ENCODE measurements at places on chromosomes 6 and 20. TPM values are rescaled to one million over a fixed set of nuclear protein-coding genes. Genes with fewer than 3 reads are reported as not detected.
A peak's percentile ranks its signal among the peaks of the same experiment; 100 is the strongest.

DNA sequence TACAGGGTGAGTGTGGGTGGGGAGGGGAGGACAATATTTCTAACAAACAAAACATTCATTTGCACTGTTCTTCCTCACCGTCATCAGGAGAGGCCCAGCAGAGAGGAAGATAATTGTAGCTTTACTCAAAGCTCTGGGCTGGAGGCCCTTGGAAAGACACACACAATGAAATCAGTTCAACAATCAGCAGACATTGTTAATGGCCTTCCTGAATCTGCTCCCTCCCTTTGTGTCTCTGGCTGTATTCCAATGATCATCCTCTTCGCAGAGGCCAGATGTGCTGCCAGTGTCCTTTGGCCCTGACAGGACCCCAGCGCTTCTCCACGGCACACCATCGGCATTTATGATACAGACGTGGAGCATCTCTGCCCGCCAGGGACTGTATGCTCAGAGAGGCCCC, 44.6 kb upstream of the LRFN2 start:
- H3K36me3 ChIP-seq: no peaks in the 10 kb centered on the region
- H3K27me3 ChIP-seq: no peaks in the 10 kb centered on the region
- no peak overlapping the region for H3K4me3 ChIP-seq
- no peak for DNase-seq
- no peaks in the 10 kb centered on the region for H3K4me1 ChIP-seq
- no peak overlapping the region for H3K27ac ChIP-seq

DNA sequence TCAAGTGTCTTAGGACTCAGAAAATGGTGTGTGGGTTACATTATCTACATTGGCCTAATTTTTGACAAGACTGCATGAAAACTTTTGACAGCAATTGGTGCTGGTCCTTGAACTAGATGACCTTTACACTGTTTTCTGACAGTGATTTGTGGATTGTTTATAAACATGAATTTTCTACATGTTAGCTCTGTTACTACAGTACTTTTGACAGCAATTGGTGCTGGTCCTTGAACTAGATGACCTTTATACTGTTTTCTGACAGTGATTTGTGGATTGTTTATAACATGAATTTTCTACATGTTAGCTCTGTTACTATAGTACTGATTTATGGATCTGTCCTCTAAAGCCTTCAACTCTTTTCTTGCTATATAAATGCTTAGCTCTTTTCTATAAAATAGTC, 16.7 kb downstream of the KCTD20 start:
- no peaks in the 10 kb centered on the region for H3K36me3 ChIP-seq
- H3K4me1 ChIP-seq: no peaks in the 10 kb centered on the region
- no peak for DNase-seq
- no peaks in the 10 kb centered on the region for H3K27me3 ChIP-seq

DNA sequence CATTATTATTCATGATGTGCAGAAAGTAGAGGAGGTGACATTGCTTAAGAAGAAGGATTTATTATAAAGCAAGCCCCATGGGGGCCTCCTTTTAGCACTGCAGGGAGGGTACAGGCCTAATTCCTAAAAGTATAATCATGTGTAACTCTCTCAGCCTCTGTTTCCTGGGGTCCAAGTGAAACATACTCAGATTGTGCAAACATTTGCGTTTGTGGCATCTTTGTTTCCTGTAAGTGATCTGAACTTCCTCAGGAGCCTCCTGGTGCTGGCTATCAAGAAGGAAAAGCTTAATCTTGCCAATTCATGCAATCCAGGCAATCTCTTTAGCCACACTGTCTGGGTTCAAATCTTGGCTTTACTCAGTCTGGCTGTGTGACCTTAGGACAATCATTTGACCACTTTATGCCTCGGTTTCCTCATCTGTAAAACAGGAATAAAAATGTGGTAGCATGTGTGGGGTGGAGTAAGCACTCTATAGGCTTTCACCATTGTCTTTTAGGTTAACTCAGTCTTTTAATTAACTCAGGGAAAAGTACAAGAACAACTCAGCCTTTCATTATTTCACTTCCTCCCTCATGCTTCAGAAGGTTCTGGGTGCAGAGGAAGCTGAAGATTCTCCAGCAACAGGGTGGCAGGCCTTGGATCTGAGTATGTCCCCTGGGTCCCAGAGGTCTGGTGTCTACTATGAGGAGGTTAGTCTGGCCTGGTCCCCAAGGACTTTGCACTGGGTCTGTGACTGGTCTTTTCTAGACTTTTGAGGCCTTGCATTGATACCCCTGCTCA, 831 bp upstream of the SIRPB2 start:
- H3K27me3 ChIP-seq: no peaks in the 10 kb centered on the region
- H3K4me1 ChIP-seq: no peaks in the 10 kb centered on the region
- no peak overlapping the region for H3K4me3 ChIP-seq
- H3K36me3 ChIP-seq: no peaks in the 10 kb centered on the region

GRCh38 chr20:1061484-1062221, 56.7 kb upstream of the PSMF1 start:
- H3K4me1 ChIP-seq: no peaks in the 10 kb centered on the region
- H3K27me3 ChIP-seq: no peaks in the 10 kb centered on the region
- DNase-seq: no peak
- no peak overlapping the region for H3K27ac ChIP-seq

GRCh38 chr20:9668381-9668780, 154.0 kb downstream of the LAMP5 start:
- H3K27me3 ChIP-seq: no peaks in the 10 kb centered on the region
- no peak for DNase-seq
- no peak overlapping the region for H3K27ac ChIP-seq
- H3K4me1 ChIP-seq: no peaks in the 10 kb centered on the region
- H3K4me3 ChIP-seq: no peak overlapping the region

GRCh38 chr20:4120921-4121321, 105.6 kb upstream of the RNF24 start:
- peaks cover 2% of the 10 kb centered on the region for H3K4me1 ChIP-seq
- DNase-seq: no peak
- no peak overlapping the region for H3K4me3 ChIP-seq
- no peaks in the 10 kb centered on the region for H3K27me3 ChIP-seq
- H3K36me3 ChIP-seq: no peaks in the 10 kb centered on the region

- H3K27ac ChIP-seq: no peak overlapping the region
- no peaks in the 10 kb centered on the region for H3K27me3 ChIP-seq
- no peak overlapping the region for H3K4me3 ChIP-seq
- H3K36me3 ChIP-seq: no peaks in the 10 kb centered on the region
- no peak for DNase-seq
- peaks cover 11% of the 10 kb centered on the region for H3K4me1 ChIP-seq
Observed at GRCh38 chr6:128438393-128438792, 82.0 kb downstream of the PTPRK start.

DNA sequence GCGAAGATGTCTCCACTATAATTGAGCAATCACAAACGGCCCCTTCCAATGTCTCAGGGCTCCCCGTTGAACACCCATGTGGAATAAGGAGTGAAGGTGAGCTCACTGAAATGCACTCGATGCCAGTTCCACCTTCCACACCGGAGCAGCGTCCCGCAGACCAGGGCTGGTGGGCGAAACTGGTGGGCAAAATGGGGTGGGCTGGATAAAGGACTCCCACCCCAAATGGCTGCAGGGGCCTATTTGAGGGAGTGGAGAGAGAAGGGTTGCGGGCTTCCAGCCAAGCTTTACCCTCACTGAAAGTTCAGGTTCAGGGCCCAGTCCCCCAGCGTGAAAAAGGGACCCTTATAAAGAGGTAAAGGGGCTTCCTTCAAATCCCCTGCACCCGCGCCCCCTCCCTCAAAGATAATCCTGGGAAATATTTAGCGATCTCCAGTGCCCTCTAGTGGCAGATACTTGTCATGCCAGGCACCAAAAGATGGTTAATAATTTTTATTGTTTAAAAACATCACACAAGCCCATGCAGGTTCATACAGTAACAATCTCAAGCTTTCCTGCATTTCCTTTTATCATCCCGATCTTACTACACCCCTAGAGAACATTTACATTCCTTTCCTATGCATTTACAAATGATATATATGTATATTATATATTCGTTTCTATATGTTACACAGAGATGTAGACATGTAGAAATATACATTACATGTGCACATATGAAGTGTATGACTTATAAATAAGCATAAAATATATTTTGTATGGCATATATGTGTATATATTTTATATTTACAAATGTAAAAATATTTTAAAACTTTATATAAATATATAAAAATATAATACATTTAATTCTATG, 58.2 kb upstream of the NKX2-2 start:
- H3K4me1 ChIP-seq: peaks cover 16% of the 10 kb centered on the region
- no peak for DNase-seq
- no peak overlapping the region for H3K4me3 ChIP-seq
- H3K27me3 ChIP-seq: no peaks in the 10 kb centered on the region

Gene VIP
- not detected for total RNA-seq

Gene RIPOR3
- total RNA-seq: 0.48 TPM

Gene SUMO4
- total RNA-seq: 1.5 TPM

- H3K27ac ChIP-seq: no peak overlapping the region
- H3K4me1 ChIP-seq: no peaks in the 10 kb centered on the region
- no peaks in the 10 kb centered on the region for H3K27me3 ChIP-seq
- H3K36me3 ChIP-seq: no peaks in the 10 kb centered on the region
- DNase-seq: no peak
- no peak overlapping the region for H3K4me3 ChIP-seq
Observed at GRCh38 chr6:166286839-166287271, 21.3 kb downstream of the PRR18 start.

Gene PPP1R16B
- total RNA-seq: 8.2 TPM

DNA sequence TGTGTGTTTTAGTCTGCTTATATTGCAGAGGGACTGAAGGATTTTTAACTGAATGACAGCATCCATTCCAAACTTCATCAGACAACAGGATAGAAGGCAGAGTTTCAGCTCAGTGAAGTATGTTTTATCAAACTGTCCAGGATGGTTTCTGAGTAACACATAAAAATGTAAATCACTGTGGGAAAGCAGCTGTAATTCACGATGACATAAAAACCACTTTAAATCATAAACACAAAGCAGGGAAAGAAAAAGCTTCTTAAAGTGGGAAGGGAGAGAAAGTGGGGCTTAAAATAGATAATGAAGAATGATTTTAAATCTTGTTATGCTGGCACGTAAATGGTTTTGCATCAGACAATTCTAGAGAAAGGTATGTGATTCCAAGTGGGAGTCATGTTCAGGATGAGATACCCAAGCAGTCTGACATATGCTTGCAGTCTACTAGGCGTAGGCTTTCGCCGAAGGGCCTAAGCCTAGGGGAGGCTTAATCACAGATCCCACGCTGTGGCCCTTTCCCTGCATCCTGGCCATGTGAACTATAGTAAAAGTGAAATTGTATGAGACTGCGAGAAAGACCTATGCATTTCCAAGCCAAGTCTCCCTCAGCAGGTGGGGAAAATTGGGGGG, 610.6 kb downstream of the PRKN start:
- H3K27ac ChIP-seq: no peak overlapping the region
- no peaks in the 10 kb centered on the region for H3K36me3 ChIP-seq
- no peak overlapping the region for H3K4me3 ChIP-seq

Gene MEP1A
- not detected for total RNA-seq

DNA sequence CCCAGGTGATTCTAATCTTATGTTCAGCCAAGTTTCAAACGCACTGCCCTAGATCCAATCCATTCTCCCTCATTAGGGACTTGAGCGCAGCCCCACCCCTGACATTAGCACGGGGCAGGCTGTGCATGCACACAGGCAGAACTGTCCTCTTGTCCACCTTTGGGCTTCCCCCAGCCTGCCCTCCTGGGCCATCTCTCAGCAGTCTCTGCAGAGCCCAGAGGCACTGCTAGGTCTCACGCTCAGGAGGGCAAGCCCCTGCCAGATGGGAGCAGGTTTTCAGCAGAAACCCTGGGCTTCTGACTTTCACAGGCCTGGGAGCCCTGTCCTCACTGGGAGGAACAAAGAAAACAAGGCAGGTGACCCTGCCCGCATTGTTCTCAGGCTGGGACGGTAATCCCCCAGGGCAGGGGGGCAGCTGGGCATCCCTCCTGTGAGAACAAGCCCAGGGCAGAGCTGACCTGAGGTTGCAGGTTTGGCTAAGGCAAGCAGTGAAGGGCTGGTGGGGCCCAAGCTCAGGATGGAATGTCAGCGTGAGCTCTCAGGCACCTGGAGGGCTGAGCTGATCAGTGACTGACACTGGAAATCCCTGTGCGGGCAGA, 24.5 kb downstream of the KCNK5 start:
- no peaks in the 10 kb centered on the region for H3K27me3 ChIP-seq
- H3K4me3 ChIP-seq: peak overlapping the region; percentile 1
- peak overlapping the region; percentile 10 for H3K27ac ChIP-seq
- DNase-seq: peak; percentile 85

- no peak overlapping the region for H3K4me3 ChIP-seq
- DNase-seq: no peak
- H3K27me3 ChIP-seq: no peaks in the 10 kb centered on the region
Observed at GRCh38 chr6:170135461-170135820, 155.4 kb downstream of the DLL1 start.

Gene RAET1L
- not detected for total RNA-seq

DNA sequence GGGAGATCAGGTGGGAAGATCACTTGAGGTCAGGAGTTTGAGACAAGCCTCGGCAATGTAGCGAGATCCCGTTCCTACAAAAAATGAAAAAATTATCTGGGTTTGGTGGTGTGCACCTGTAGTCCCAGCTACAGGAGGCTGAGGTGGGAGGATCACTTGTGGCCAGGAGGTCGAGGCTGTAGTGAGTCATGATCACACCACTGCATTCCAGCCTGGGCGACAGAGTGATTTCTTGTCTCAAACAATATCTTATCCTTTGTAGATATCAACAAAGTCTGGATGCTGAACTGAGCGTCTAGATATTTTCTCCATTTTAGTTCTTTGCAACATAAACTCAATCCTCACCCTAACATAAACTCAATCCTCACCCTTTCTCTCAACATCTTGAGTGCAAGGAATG, 197.6 kb downstream of the DTNBP1 start:
- peaks cover 2% of the 10 kb centered on the region for H3K4me1 ChIP-seq
- H3K27me3 ChIP-seq: no peaks in the 10 kb centered on the region
- DNase-seq: no peak
- H3K27ac ChIP-seq: no peak overlapping the region
- H3K4me3 ChIP-seq: no peak overlapping the region
- peaks cover 43% of the 10 kb centered on the region for H3K36me3 ChIP-seq

DNA sequence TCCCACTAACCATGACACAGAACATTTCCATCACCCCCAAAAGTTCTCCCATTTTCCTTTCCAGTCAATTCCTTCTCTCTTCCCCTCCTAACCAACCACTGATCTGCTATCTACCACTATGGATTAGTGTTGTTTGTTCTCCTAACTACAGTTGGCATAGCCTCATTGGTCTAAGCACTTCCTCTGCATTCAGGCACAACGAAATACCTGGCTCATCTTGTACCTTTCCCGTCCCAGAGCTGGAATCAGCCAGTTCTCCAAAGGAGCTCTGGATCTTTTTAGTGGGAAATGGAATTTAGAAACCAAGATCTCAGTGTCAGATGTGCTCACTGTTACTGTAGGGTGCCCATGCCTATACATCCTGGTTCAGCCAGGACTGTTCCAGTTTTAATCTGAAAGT, 4.0 kb upstream of the WTAP start:
- H3K27me3 ChIP-seq: no peaks in the 10 kb centered on the region
- H3K27ac ChIP-seq: no peak overlapping the region
- H3K36me3 ChIP-seq: peaks cover 14% of the 10 kb centered on the region
- no peak for DNase-seq
- no peaks in the 10 kb centered on the region for H3K4me1 ChIP-seq
- no peak overlapping the region for H3K4me3 ChIP-seq
